LoVo (cell line): ENCODE measurements at places on chromosomes 2 and 18.

GRCh38 chr2:27441958-27442919 is at the start of gene KRTCAP3:
Gene KRTCAP3, plus strand, starts transcription at chr2:27442381. Its CDS starts 32 bp downstream, at chr2:27442413.
- peak; percentile 84 for DNase-seq

- no peak for DNase-seq
Measured at GRCh38 chr2:217367464-217367863, 507.6 kb upstream of the TNP1 start.

DNA sequence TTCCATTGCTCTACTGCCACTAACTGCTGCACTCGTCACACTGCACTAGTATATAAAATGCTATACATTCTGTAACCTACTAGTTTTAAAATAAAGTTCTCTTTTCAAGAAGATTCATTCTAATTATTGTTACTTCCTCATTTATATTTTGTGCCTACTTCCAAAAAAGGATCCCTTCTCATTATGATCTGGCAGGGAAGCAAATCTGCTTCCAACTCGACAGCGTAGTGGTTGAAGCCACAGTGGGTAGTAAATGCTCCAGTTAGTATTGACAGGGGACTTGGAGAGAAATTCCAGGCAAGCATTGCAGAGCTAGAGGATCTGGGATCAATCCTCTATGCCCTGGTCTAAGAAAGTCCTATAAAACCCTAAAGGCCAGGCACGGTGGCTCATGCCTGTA is 53.3 kb upstream of the AP1S3 start:
- DNase-seq = no peak

GRCh38 chr18:37653618-37654017 is 88.0 kb upstream of the CELF4 start:
- DNase-seq = no peak

DNA sequence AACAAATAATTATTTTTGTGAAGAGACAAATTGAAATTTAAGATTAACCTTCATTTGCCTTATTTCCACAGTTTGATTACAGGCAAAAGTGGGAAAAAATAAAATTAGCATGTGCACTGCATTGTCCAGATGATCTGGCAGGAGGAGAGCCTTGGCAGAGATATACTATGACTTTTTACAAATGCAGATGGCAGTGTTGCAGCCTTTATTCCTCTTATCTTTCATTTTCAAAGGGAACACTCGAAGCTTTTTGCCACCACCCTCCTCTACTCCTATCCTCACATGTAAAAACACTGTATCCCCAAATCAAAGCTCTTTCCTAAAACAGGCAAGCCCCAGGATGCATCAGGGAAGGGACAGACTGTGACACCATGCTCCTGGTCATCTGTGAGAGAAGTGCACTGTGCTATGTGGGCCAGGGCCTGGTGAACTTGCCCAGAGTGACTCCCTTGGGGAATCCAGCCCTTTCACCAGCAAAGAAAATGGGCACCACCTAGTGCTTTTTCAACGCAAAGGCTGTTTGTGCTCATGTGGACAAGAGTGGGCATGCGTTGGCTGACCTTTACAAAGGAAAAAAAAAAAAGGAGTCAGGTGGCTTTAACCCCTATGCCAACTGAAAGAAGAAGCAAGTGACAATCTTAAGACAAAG is 74.7 kb upstream of the ETAA1 start:
- DNase-seq = peak; percentile 28
